ENCODE measurements at places on chromosomes 5 and 9.

GRCh38 chr9:121288673-121289025 is 20.7 kb downstream of the GSN start:
- DNase-seq, result no peak

DNA sequence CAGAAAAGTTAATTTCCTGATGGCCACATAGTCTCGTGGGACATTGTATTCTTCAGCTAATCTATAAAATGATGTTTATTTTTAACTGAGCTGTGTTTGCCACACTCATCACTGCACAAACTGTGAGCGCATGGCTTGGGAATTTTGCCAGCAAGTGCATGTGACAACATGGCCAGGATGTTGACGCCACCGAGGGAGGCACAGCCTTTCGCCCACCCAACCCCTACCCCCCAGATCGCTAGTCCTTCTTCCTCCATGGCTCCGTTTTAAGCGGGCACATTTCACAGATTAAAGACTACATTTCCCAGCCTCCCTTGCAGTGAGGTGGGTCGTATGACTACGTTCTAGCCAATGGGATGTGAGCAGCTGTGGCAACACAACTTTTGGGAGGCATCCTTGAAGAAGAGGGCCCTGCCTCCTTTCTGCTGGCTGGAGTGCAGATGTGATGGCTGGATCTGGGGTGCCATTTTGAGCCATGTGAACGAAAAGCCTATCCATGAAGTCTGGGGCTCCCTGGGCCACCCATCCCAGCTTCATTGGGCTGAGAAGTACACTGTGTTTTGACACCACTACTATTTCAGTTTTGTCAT is 7.9 kb downstream of the NRARP start:
- no peak for DNase-seq

- no peak for DNase-seq
Measured at GRCh38 chr5:31664566-31664965, 25.6 kb downstream of the PDZD2 start.

- DNase-seq, result no peak
Measured at GRCh38 chr5:95824747-95825146, 2.2 kb upstream of the GLRX start.

DNA sequence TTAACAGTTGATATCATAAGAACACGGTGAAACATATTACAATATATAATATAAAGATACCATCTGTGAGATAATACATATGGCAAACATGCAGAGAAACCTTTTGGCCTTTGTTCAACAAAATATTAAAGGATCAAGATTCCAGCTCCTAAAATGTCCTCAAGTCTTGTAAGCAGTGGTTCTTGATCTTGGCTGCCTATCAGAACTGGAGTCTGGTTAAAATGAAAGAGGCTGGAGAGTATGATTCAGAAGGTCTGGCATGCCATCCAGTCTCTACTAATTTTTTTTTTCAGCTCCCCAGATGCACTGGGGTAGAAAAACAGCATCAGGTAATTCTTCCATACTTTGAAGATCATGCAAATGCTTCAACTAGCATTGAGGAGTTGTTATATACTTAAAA is 83.2 kb downstream of the TNC start:
- no peak for DNase-seq

GRCh38 chr9:93929231-93929630 is 25.9 kb downstream of the BARX1 start:
- no peak for DNase-seq

DNA sequence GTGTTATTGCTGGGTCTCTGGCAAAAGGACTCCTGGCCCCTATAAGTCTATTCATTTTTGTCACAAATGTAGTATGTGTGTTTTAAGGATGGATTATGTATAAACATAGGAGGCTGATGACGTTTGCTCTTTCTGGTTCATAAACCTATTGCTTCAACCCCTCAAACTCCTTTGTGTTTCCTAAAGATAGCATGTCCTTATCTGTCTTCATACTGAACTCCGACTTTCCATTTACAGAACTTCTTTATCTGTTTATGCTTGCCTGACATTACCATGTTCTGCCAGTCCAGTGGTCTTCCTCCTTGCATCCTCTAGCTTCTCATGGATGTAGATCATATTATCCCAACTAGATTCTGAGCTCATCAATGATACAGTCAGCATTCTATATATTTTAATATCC is 46.1 kb downstream of the ARHGEF28 start:
- no peak for DNase-seq

- no peak for DNase-seq
Measured at GRCh38 chr9:89863837-89864236, 259.0 kb downstream of the GADD45G start.

GRCh38 chr9:124602204-124602603 is 95.0 kb upstream of the NR5A1 start:
- no peak for DNase-seq

- DNase-seq, result no peak
Measured at GRCh38 chr5:100546001-100546400, 10.8 kb downstream of the FAM174A start.

- DNase-seq, result no peak
Measured at GRCh38 chr9:68836788-68837187, 131.7 kb downstream of the PIP5K1B start.

DNA sequence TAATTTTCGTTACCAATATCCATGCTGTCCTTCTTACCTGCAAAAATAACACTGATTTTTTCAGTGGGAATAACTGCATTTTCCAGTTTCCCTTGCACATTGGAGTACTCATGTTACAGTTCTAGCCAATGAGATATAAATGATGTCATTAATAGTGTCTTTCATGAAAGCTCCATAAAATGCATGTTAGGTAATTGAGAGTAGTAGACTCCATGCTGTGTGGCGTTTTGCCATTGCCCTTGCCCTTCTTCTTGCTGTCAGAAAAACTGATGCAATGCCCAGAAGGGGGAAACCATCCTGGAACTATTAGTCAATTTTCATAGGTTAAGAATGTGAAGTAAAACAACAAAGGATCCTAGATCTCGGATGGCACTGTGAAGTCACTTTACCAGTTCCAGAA is 1765.3 kb downstream of the EFNA5 start:
- no peak for DNase-seq

DNA sequence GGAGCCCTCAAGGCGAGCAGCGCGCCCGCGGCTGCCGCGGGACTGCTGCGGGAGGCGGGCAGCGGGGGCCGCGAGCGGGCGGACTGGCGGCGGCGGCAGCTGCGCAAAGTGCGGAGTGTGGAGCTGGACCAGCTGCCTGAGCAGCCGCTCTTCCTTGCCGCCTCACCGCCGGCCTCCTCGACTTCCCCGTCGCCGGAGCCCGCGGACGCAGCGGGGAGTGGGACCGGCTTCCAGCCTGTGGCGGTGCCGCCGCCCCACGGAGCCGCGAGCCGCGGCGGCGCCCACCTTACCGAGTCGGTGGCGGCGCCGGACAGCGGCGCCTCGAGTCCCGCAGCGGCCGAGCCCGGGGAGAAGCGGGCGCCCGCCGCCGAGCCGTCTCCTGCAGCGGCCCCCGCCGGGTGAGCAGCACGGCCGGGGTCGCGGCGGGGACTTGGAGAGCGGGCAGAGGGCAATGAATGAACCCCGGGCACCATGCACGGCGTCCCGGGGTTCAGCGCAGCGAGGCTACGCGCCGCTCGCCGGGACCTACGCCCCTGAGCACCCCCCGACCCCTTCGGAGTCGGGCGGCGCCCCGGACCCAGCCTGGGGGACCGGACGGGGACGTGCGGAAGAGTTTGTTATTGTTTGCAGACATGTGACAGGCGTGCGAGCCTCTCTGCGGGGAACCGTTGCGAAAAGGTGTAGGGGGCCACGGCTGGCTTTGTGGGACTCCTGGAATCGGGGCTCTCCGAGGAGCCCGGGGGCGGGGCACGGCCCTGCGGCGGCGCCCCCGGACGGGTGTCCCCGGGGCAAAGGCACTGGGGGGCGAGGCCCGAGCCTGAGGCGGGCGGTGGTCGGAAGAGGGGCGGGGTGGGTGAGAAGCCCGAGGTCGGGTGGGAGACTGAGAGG is 553 bp downstream of the MAP3K1 start:
- peak; percentile 12 for DNase-seq

GRCh38 chr5:146947181-146947941 is 68.8 kb upstream of the PPP2R2B start:
- no peak for DNase-seq

DNA sequence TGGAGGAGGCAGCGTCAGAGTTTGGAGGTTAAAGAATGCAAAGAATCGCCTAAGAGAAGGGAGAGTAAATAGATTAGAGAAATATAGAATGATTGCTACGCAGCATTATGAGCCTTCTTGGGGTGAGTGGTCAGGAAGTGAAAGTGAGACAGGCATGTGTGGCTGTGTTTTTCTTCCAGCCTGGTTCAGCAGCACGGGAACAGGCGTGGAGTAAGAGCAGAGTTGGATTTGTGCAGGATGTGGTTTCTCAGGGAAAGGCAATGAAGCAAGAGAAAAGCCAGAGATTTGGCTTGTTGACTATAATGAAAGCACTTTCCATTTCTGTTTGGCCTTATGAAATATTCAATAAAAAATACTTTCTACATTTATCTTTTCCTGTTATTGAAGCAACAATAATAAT is 34.3 kb upstream of the FRMD3 start:
- no peak for DNase-seq

- no peak for DNase-seq
Measured at GRCh38 chr5:13567819-13568218, 376.7 kb downstream of the DNAH5 start.

GRCh38 chr9:129726322-129727160 is 26.3 kb downstream of the PTGES start:
- peak; percentile 42 for DNase-seq

DNA sequence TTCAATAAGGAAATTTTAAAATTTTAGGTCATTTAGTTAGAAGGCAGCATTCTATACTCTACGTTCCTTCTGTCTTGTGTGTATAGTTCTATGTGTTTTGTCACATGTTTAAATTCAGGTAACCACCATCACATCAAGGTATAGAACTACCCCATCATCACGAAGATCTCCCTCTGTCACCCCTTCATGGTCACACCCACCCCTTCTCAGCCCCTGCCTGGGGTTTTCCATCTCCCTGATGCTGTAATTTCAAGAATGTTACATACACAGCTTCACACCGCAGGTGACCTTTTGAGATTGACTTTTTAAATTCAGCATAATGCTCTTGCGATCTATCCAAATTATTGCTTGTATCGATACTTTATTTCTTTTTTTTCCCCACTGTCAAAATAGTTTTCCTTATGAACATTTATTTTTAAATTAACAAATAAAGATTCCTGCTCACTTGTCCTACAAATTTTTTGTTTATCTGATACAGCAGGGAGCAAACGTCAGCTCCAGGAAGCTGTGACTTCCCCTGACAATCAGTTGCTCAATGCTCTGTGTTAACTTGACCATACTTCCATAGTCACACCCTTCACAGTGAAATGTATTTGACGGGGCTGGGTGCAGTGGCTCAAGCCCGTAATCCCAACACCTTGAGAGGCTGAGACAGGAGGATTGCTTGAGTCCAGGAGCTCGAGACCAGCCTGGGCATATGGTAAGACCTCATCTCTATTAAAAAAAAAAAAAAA is 10.2 kb downstream of the BTNL8 start:
- DNase-seq, result no peak

GRCh38 chr5:104053353-104053649 is 490.7 kb upstream of the NUDT12 start:
- DNase-seq, result no peak

DNA sequence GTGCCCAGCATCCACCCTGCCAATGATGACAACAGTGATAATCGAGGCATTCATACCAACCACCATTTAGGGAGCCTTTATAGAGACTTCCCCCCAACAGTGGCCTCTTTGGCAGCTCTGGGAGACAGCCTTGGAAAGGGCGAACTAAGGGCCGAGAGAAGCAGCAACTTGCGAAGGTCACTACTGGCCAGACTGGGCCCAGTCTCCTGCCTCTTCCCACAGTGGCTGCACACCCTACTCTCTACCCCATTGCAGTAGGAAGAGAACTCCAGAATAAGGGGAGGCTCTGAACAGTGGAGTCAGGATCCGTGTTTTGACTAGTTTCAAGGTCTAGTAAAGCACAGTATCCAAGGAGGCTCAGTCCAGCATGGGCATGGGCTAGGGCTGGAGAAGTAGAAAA is 5.3 kb downstream of the LHX6 start:
- DNase-seq, result no peak

- no peak for DNase-seq
Measured at GRCh38 chr5:165404917-165405316, 1899.5 kb downstream of the MAT2B start.

- DNase-seq, result no peak
Measured at GRCh38 chr5:124606543-124606942, 139.9 kb downstream of the ZNF608 start.

DNA sequence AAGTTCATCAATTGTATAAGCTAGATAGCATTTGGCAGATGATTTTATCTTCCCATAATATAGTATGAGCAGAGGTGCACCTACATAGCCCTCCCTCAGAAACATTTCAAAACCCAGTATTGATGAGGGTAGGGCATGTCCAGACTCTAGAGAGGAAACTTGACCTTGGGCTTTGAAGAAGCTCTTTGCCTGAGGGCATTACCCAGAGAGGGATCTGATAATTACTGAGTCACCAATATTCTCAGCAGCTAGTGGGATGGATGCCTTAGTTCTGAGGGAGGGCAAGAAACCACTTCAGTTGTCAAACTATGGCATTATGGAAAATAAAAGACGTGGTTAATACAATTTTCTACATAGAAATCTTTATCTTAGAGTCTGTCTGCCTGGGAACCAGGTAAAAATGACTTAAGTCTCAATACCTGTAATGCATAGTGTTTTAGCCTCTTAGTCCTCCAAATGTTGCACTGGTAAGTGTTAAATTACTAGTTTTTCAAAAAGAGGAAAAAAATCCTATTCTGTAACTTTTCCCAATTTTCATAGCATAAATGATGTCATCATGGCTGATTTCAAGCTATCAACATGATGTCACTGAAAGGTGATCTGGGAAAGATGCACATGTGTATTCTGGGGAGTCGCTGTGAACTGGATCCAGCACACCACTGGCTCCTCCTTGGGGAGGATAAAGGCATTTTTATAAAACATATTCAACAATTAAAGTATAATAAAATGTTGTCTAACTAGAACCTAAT is 809.0 kb downstream of the KCTD16 start:
- no peak for DNase-seq

DNA sequence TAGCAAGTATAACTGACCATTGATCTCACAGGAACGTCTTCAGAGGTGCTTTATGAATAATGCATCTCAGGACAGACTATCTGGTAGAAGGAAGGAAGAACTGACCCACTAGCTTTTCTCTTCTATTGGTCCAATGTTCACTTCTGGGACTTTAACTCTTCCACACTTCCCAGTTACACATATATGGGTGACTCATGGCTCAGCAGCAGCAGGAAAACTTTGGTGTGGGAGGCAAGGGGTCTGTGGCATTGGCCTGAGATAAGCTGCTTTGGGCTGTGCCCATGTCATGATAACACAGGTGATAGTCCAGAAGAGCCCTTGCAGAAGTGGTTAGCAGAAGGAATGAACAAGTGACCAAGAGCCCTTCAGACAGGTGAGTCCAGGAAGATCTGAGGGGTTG is 148.8 kb downstream of the RAB3C start:
- DNase-seq, result no peak

DNA sequence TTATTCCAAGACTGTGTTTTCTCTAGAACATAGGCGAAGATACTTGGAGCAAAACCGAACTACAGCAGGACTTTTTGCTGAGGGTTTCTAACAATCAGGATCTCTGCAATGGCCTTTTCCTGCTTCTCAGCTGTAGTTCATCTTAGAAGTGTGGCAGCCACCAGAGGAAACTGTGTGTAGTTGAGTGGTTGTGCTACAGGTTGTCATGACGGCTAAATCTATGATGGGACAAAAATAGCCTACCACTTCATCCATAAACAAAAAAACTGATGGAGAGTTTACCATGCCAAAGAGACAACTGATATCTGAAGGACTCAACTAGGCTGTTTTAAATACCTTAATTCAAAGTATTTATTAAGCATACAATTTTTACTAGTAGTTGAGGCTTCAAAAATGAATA is 28.2 kb upstream of the DMAC1 start:
- no peak for DNase-seq

All from activated CD8-positive, alpha-beta memory T cell treated with anti-CD3 and anti-CD28 coated beads for 1 hour (primary cell).